ENCODE measurements at places on chromosomes 2 and 18. TPM values are rescaled to one million over a fixed set of nuclear protein-coding genes. Genes with fewer than 3 reads are reported as not detected.

- no peak for DNase-seq
These were observed 65.3 kb upstream of the GLI2 start for GRCh38 chr2:120670371-120670770.

GRCh38 chr2:168336786-168337388 is 89.5 kb upstream of the STK39 start:
- DNase-seq, result peak; percentile 92

GRCh38 chr2:23314687-23315086 is 70.3 kb upstream of the KLHL29 start:
- DNase-seq, result no peak

- DNase-seq, result no peak
These were observed 8.5 kb downstream of the SUCLG1 start for GRCh38 chr2:84450288-84451227.

DNA sequence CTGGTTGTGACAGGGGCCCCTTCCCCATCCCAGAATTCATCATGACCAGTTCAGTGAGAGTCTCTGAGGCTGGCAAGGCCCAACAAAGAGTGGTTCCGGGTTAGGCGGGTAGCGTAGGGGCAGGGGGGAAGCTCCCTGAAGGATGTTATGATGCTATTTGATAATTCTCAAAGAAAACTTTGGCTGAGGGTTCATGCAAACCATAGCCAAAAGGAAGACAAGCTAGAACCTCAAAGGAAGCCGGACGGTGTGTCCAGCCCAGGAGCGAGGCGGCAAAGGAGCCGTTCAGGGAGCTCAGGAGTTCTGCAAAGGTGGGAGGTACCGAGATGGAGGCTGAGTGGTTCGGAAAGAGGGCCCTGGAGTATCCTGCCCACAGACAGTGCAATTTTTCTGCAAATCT is 226.8 kb upstream of the RAB6C start:
- DNase-seq, result no peak

GRCh38 chr18:58128381-58129374 is 84.7 kb downstream of the NEDD4L start:
- DNase-seq, result no peak

DNA sequence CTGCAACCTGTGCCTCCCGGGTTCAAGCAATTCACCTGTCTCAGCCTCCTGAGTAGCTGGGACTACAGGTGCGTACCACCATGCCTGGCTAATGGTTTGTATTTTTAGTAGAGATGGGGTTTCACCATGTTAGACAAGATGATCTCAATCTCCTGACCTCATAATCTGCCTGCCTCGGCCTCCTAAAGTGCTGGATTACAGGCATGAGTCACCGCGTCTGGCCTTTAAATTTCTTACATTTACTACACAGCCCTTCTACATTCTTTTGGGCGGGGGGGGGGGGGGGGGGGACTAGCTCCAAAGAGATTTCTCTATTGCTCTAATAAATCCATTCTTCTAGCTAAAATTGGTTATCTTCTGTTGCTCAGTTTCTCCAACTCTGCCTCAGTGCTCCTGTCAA is 964.9 kb upstream of the ACVR2A start:
- DNase-seq, result no peak

DNA sequence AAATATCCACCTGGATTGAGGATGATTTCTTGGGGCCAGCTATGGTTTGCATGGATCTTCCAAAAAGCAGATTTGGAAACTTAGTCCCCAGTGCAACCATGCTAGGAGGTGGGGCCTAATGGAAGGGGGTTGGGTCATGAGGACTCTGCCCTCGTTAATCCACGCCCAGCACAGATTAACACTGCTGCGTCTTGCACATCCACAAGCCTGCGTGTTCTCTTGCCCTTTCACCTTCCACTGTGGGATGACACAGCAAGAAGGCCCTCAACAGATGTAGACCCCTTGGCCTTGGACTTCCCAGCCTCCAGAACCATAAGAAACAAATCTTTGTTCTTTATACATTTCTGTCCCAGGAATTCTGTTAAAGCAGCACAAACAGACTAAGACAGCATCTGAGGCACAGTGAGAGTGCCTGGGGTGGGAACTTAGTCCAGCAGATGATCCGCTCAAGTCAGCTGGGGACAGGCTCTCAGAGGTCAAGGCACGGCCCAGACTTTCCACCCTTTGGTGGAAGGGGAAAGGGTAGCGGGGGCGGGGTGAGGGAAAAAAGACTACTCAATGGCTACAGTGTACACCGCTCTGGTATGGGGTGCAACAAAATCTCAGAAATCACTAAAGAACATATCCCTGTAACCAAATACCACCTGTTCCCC is 2.4 kb downstream of the RAB17 start:
- DNase-seq, result no peak

Gene PLA2R1
- 0.78 TPM for total RNA-seq

Gene GKN1
- total RNA-seq, result not detected

Data from GM23338 (cell line).